ENCODE measurements at places on chromosomes 4 and X. TPM values are rescaled to one million over a fixed set of nuclear protein-coding genes. Genes with fewer than 3 reads are reported as not detected.

GRCh38 chrX:38803588-38804431, 2.6 kb downstream of the MID1IP1 start:
- no peak for DNase-seq

GRCh38 chr4:42627885-42628646, 28.8 kb downstream of the ATP8A1 start:
- DNase-seq, result peak; percentile 90

DNA sequence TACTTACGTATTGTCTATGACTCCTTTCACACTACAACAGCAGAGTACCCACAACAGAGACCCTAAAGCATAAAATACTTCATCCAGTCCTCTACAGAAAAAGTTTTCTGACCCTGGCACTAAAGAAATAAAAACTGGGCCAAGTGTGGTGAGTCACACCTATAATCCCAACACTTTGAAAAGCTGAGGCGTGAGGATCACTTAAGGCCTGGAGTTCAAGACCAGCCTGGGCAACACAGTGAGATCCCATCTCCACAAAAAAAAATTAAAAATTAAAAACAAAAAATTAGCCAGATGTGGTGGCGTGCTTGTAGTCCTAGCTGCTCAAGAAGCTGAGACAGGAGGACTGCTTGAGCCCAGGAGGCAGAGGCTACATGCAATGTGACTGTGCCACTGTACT, 66.9 kb downstream of the WDFY3 start:
- DNase-seq, result no peak

Gene ENPEP
- total RNA-seq, result not detected

DNA sequence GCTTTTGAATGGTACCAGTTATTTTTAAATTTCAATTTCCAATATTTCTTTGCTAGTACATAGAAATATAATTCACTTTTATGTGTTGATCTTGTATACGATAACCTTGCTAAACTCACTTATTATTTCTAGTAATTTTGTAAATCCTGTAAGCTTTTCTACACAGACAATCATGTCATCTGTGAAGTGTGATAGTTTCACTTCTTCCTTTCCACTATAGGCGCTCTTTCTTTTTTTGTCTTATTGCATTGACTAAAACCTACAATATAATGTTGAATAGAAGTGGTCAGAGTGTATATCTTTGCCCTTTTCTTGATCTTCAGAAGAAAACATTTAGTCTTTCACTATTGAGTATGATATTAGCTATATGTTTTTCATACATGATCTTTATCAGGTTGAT, 76.6 kb downstream of the ZNF182 start:
- peak; percentile 53 for DNase-seq
